ENCODE measurements at places on chromosomes 1 and 21. TPM values are rescaled to one million over a fixed set of nuclear protein-coding genes. Genes with fewer than 3 reads are reported as not detected.

GRCh38 chr1:67264152-67264551, 43.5 kb upstream of the IL12RB2 start:
- H3K27me3 ChIP-seq: no peaks in the 10 kb centered on the region
- peaks cover 2% of the 10 kb centered on the region for H3K36me3 ChIP-seq
- peaks cover 10% of the 10 kb centered on the region for H3K4me1 ChIP-seq
- H3K4me3 ChIP-seq: no peak overlapping the region
- no peak for DNase-seq
- H3K27ac ChIP-seq: peak overlapping the region; percentile 41

DNA sequence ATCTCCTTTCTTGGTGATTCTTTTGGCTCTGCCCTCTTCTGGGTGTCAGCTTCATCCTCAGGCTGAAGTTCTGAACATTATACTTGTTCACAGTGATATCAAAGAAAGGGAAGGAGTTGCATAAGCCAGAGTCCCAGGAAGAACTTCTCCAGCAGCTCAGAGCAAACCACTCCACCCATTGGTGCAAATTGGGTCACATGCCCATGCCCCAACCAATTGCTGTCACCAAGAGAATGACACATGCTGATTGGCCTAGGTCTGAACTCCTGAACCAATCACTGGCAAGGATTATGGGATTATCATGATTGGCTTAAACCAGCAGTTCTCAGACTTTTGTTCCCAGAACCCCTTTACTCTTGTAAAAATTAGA, 256.5 kb upstream of the TMEM51 start:
- H3K27me3 ChIP-seq: peaks cover 78% of the 10 kb centered on the region
- peaks cover 2% of the 10 kb centered on the region for H3K36me3 ChIP-seq
- DNase-seq: no peak
- H3K27ac ChIP-seq: no peak overlapping the region
- H3K4me3 ChIP-seq: no peak overlapping the region

- H3K4me3 ChIP-seq: no peak overlapping the region
- H3K27ac ChIP-seq: no peak overlapping the region
- no peak for DNase-seq
- H3K27me3 ChIP-seq: peaks cover 74% of the 10 kb centered on the region
Observed at GRCh38 chr1:55506740-55507577, 291.8 kb upstream of the USP24 start.

- no peak overlapping the region for H3K27ac ChIP-seq
- H3K36me3 ChIP-seq: no peaks in the 10 kb centered on the region
- H3K4me3 ChIP-seq: peak overlapping the region; percentile 82
- H3K4me1 ChIP-seq: peaks cover 7% of the 10 kb centered on the region
- H3K27me3 ChIP-seq: peaks cover 22% of the 10 kb centered on the region
Observed at GRCh38 chr1:940107-941014, 16.6 kb downstream of the SAMD11 start.

- H3K4me1 ChIP-seq: peaks cover 20% of the 10 kb centered on the region
- no peak for DNase-seq
- H3K27me3 ChIP-seq: peaks cover 14% of the 10 kb centered on the region
- no peak overlapping the region for H3K4me3 ChIP-seq
- no peak overlapping the region for H3K27ac ChIP-seq
Observed at GRCh38 chr1:20057886-20058420, 12.0 kb upstream of the PLA2G5 start.

DNA sequence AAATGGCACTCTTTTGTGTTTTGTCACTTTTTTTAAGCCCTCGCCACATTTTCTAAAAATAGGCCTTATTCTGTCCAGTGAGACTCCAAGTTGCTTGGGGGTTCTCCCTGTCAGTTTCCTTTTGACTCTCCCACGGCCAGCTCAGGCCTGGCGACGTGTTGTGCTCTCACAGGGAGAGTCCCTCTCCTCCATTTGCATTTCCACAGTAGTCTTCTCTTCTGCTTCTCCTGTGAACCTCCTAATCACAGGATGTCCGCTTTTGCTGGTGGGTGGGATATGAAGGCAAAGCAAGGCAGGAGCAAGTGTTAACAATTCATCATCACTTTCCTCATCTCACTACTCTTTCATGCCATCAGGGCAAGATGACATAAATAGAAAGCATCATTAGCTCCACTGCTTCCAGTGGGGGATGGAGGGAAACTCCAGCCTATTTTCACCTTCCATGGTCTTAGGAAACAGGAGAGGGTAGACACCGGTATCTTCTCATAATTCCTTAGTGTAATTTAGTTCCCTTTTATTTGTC, 99.8 kb downstream of the INTS7 start:
- H3K27me3 ChIP-seq: peaks cover 9% of the 10 kb centered on the region
- H3K36me3 ChIP-seq: peaks cover 2% of the 10 kb centered on the region
- no peak for DNase-seq

- DNase-seq: no peak
- H3K4me3 ChIP-seq: no peak overlapping the region
- no peak overlapping the region for H3K27ac ChIP-seq
- peaks cover 2% of the 10 kb centered on the region for H3K36me3 ChIP-seq
- H3K27me3 ChIP-seq: no peaks in the 10 kb centered on the region
Observed at GRCh38 chr1:20983297-20983889, 193.3 kb downstream of the EIF4G3 start.

DNA sequence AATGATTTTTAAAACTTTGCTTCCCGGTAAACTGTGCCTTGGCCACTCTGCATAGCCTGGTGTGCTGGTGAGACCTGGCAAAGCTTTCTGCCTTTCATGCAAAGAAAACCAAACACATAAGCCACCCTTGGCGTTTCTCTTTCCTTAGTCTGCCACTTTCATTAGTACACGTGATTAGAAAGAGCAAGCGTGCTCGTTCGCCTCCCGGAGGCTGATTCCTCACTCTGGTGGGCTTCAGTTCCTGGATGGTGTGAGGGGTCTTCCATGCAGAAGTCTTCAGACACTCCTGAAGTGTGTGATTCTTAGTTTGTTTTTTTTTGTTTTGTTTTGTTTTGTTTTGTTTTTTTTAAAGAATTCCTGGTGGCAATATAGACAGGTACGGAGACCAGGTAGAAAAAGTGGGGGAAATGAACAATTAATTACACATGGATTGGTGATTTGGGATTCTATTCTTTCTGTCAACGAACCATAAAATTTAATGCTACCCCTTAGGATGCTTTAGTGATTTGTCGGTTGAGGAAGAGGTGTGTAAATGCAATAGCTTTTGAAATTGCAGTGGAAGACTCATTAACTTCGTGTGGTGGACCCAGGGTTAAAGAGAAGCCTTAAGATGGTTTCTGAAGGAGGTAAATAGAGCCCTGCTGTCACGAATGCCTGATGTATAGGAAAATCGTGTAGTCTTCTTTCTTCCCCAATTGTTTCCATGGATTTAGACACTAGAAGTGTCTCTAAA, 2.1 kb downstream of the GALNT2 start:
- H3K4me1 ChIP-seq: peaks cover 33% of the 10 kb centered on the region
- H3K4me3 ChIP-seq: peak overlapping the region; percentile 91
- no peaks in the 10 kb centered on the region for H3K27me3 ChIP-seq
- no peaks in the 10 kb centered on the region for H3K36me3 ChIP-seq
- no peak overlapping the region for H3K27ac ChIP-seq

- no peaks in the 10 kb centered on the region for H3K36me3 ChIP-seq
- no peak overlapping the region for H3K4me3 ChIP-seq
- H3K27ac ChIP-seq: no peak overlapping the region
- peaks cover 19% of the 10 kb centered on the region for H3K4me1 ChIP-seq
Observed at GRCh38 chr1:16905868-16906702, 10.3 kb downstream of the RNU1-2 start.

DNA sequence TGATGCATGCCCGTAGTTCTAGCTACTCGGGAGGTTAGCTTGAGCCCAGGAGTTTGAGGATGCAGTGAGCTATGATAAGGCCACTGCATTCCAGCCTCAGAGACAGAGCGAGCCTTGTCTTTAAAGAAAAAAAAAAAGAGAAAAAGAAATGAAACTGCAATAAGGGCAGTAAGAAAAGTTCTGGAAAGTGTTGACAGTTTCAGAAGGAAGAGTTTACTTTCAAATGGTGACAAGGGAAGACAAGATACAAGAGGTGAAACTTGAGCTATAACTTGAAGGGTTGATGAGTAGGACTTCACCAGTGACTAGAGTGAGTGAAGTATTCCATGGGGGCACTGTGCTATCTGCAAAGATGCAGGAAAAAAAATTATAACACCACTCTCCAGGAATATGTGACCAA, 125.0 kb downstream of the AKT3 start:
- no peak for DNase-seq
- H3K4me1 ChIP-seq: peaks cover 40% of the 10 kb centered on the region
- peaks cover 2% of the 10 kb centered on the region for H3K36me3 ChIP-seq
- H3K27ac ChIP-seq: peak overlapping the region; percentile 86

DNA sequence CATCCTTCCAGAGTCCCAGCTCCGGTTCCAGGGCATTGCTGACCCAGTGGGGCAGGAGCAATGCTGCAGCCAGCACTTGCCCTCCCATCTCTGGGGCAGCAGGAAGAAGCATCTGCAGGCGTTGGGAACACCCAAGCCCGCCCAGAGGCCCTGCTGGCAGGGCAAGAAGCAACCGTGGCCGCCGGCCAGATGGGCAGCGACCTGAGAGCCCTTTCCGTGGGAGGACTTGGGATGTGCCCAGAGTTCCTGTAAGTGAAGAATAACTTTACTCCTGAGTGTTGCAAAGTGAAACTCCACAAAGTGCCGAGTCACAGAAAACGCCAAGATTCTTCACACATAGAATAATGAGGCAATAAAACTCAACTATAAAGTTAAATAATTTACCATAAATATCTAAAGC, 46.0 kb downstream of the GRIK3 start:
- no peak for DNase-seq
- H3K4me3 ChIP-seq: no peak overlapping the region
- H3K36me3 ChIP-seq: no peaks in the 10 kb centered on the region
- H3K27me3 ChIP-seq: peaks cover 70% of the 10 kb centered on the region

GRCh38 chr1:99652881-99653281, 7.0 kb downstream of the PALMD start:
- no peak overlapping the region for H3K27ac ChIP-seq
- H3K4me3 ChIP-seq: no peak overlapping the region
- no peaks in the 10 kb centered on the region for H3K4me1 ChIP-seq
- peaks cover 48% of the 10 kb centered on the region for H3K27me3 ChIP-seq
- DNase-seq: no peak

- H3K36me3 ChIP-seq: no peaks in the 10 kb centered on the region
- H3K4me1 ChIP-seq: no peaks in the 10 kb centered on the region
- DNase-seq: no peak
- no peaks in the 10 kb centered on the region for H3K27me3 ChIP-seq
- H3K27ac ChIP-seq: no peak overlapping the region
- no peak overlapping the region for H3K4me3 ChIP-seq
Observed at GRCh38 chr1:195278644-195279043, 1329.6 kb downstream of the KCNT2 start.

B4GALT3 gene
- total RNA-seq: 49.2 TPM

SPRR2A gene
- total RNA-seq: not detected

LRRC71 gene
- not detected for total RNA-seq

CLDN17 gene
- not detected for total RNA-seq

CELA2B gene
- not detected for total RNA-seq

GBP3 gene
- 18.3 TPM for total RNA-seq

ZBTB8B gene
- not detected for total RNA-seq

All from T-helper 17 cell (primary cell).